ENCODE measurements at places on chromosomes 3 and 15. TPM values are rescaled to one million over a fixed set of nuclear protein-coding genes. Genes with fewer than 3 reads are reported as not detected.

DNA sequence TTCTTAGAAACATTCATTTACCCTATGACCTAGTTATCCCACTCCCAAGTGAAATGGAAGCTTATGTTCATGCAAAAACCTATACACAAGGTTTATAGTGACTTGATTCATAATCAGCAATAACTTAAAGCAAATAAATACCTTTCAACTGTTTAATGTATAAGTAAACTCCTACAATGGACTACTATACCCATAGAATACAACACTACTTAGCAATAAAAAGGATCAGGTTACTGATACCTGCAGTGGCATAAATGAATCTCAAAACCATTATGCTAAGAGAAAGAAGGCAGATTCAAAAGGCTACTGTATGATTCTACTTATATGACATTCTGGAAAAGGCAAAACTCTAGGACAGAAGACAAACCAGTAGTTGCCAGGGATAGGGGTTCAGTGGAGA is 8.3 kb upstream of the POLR2M start:
- DNase-seq: no peak

DNA sequence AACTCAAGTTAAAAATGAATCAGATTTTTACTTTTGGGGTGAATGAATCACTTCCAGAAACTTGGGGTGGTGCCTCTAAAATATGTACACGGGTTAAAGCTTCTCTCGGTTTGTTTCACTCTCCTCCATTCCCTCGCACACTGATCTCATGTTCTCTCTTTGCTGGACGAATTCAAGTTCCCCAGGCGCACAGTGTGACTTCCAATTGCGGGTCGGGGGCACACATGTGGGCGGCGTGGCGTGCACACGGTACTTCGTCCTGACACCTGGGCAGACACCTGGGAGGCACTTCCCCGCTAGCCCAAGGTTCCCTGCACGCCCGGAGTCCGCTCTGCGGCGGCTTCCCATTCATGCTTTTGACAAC is 692 bp downstream of the SCAANT1 start:
- DNase-seq: no peak

DNA sequence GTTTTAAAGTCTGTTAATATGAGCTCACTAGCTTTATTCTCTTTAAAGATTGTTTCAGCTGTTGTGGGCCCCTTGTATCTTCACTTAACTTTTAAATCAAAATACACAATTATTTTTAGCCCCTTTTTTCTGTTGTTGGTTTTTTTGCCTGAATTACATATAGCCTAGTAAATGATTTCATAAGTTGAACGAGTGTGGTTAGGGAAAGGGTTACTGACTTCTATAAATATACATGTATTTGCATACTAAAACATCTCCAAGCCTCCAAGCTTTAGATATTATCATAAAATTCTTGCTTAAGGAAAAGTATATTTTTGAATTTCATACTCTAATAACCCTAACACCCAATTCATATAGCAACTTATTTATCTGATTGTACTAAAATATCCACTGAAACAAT is 73.2 kb upstream of the ARL6 start:
- DNase-seq: no peak

Gene CD276
- total RNA-seq: 192 TPM

Gene COL8A1
- total RNA-seq: 0.25 TPM

- no peak for DNase-seq
Observed at GRCh38 chr3:39637807-39638206, 170.3 kb downstream of the MOBP start.

Gene ZNF280D
- total RNA-seq: 35.9 TPM

DNA sequence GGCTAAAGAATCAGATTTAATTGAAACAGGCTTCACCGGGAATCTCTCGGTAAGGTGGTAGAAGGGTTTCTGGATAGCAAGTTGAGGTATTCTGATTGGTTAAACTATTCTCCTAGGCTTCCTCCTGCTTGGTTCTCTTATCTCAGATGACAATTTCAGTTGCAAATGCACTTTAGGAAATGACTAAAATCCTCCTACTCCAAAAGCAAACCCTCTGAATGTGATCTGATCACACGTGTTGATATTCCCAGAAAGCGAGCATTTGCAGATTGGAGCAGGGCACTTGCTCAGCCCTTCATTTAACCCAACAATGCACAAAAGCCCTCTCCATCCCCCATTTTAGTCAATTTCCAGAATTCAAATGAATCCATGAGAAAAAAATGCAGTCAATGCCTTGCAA is 55.6 kb upstream of the ICE2 start:
- DNase-seq: no peak

Gene LHFPL4
- total RNA-seq: 23.4 TPM

DNA sequence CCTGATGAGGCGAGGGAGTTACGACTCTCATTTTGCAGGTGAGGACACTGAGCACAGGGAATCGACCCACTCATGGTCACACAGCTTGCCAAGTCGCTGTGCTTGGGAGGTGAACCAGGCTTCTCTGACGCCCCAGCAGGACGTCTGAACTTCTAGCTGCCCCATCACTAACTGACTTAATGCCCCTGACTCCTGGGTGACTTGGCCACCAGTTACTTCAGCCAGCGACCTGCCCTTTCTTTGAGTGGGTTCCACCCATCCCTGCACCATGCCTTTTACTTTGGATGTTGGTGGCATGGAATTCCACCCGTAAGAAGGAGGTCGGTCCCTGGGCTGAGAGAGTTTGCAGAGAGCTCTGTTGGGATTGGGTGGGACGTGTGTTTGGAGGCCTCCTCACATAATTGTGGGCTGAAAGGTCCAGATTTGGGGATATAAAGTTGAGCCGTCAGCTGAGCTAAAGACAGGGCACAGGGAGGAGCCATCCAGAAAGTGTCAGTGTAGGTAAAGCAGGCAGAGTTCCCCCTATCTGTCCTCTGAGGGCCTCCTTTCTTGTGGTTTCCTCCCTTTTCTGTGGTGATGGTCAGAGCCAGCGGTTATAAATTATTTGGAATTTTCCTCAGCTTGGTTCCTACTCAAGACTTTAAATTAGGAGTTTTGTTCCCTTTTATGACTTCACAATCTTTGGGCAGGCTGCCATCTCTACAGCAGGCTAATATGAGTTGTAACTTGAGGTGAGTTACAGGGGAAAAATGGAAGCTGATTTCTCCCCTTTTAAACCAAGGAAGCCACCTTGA is 55.0 kb downstream of the FLNB start:
- no peak for DNase-seq

DNA sequence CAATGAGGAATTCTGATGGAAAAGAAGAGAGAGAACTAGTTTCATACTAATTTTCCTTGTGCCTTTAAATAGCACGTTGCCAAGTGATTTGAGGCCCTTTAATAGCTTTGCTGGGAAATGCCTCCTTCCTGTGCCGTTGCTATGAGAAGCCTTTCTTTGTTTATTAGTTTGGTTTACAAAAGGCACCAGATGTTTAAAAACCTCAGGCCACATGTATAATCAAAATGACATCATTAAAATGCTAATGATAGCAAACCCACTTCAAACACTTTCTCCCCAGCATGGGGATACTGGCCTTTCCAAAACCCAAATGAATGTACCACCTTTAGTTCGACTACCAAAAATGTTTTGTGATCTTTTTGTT is 50.0 kb upstream of the TBC1D23 start:
- DNase-seq: no peak

GRCh38 chr3:170760174-170760526 is 109.8 kb downstream of the RPL22L1 start:
- no peak for DNase-seq

GRCh38 chr3:68703066-68703465 is 229.3 kb downstream of the TAFA4 start:
- no peak for DNase-seq

GRCh38 chr15:93088981-93089726 is at the start of gene RGMA:
RGMA (minus strand) TSS chr15:93089211; CDS start chr15:93088932, 279 bp downstream.
- DNase-seq: peak; percentile 77

- DNase-seq: peak; percentile 86
Observed at GRCh38 chr3:52685285-52685708, 416 bp downstream of the PBRM1 start.

All from glutamatergic neuron (in vitro differentiated cells).